Airway epithelial cell (primary cell): ENCODE measurements at places on chromosomes 4 and X. TPM values are rescaled to one million over a fixed set of nuclear protein-coding genes. Genes with fewer than 3 reads are reported as not detected.

Gene POLA1
- 6.2 and 9.1 TPM in 2 replicates for total RNA-seq

Gene SMIM31
- total RNA-seq, result not detected in 2 replicates

Gene FAM184B
- not detected in 2 replicates for total RNA-seq

Gene DMRTC1
- not detected in 2 replicates for total RNA-seq

Gene PPP4R3C
- total RNA-seq, result not detected in 2 replicates

Gene CTAG1B
- not detected in 2 replicates for total RNA-seq

Gene UBA6
- 43.9 and 68.1 TPM in 2 replicates for total RNA-seq

Gene CORIN
- 0.05 and 0.42 TPM in 2 replicates for total RNA-seq

Gene MAGEA2B
- not detected in 2 replicates for total RNA-seq

Gene HERC6
- total RNA-seq, result 2.9 and 4.6 TPM in 2 replicates

Gene CDS1
- total RNA-seq, result 12.3 and 20.7 TPM in 2 replicates

Gene UTP14A
- total RNA-seq, result 15.6 and 20.0 TPM in 2 replicates

Gene DCAF8L2
- not detected in 2 replicates for total RNA-seq

Gene GCNA
- 0.35 and 1.6 TPM in 2 replicates for total RNA-seq

Gene GRIA3
- total RNA-seq, result 0.21 and 0.28 TPM in 2 replicates

Gene TNIP3
- not detected in 2 replicates for total RNA-seq

Gene RASGEF1B
- 1.2 and 1.3 TPM in 2 replicates for total RNA-seq

Gene TCEAL6
- total RNA-seq, result not detected in 2 replicates

Gene FGF5
- 0.19 and 1.1 TPM in 2 replicates for total RNA-seq

Gene PASD1
- total RNA-seq, result not detected in 2 replicates

Gene SMPX
- not detected in 2 replicates for total RNA-seq

Gene SLC10A4
- total RNA-seq, result not detected in 2 replicates

Gene TLR6
- 0.92 and 1.6 TPM in 2 replicates for total RNA-seq

Gene CT55
- not detected in 2 replicates for total RNA-seq

Gene HTR2C
- not detected in 2 replicates for total RNA-seq

Gene LIMCH1
- 2.4 and 3.6 TPM in 2 replicates for total RNA-seq

Gene CD40LG
- not detected in 2 replicates for total RNA-seq

Gene CHRDL1
- total RNA-seq, result not detected in 2 replicates

Gene MAGEA2
- total RNA-seq, result not detected in 2 replicates

Gene FOXP3
- total RNA-seq, result not detected in 2 replicates

Gene CPLX1
- total RNA-seq, result 0.28 TPM in 1 of 2 replicates, not detected in the other

Gene ZDHHC15
- total RNA-seq, result not detected in 2 replicates

Gene TLR3
- total RNA-seq, result 2.4 and 3.3 TPM in 2 replicates

Gene ELOVL6
- 20.7 and 26.1 TPM in 2 replicates for total RNA-seq

Gene XKRX
- 1.1 and 1.6 TPM in 2 replicates for total RNA-seq

Gene FABP2
- total RNA-seq, result not detected in 2 replicates

Gene NXF2B
- not detected in 2 replicates for total RNA-seq

Gene SAGE1
- not detected in 2 replicates for total RNA-seq

Gene MAGEB2
- not detected in 2 replicates for total RNA-seq

Gene GPRASP1
- 0.14 and 1.1 TPM in 2 replicates for total RNA-seq

Gene MAGEB10
- total RNA-seq, result not detected in 2 replicates

Gene MAGEA3
- total RNA-seq, result not detected in 2 replicates

Gene VCX2
- total RNA-seq, result not detected in 2 replicates
